Stimulated activated CD4-positive, alpha-beta T cell treated with anti-CD3 and anti-CD28 coated beads, TNF-alpha, amount 100 ng/mL, for 1 hour (primary cell): ENCODE measurements at places on chromosomes 1 and 21.

DNA sequence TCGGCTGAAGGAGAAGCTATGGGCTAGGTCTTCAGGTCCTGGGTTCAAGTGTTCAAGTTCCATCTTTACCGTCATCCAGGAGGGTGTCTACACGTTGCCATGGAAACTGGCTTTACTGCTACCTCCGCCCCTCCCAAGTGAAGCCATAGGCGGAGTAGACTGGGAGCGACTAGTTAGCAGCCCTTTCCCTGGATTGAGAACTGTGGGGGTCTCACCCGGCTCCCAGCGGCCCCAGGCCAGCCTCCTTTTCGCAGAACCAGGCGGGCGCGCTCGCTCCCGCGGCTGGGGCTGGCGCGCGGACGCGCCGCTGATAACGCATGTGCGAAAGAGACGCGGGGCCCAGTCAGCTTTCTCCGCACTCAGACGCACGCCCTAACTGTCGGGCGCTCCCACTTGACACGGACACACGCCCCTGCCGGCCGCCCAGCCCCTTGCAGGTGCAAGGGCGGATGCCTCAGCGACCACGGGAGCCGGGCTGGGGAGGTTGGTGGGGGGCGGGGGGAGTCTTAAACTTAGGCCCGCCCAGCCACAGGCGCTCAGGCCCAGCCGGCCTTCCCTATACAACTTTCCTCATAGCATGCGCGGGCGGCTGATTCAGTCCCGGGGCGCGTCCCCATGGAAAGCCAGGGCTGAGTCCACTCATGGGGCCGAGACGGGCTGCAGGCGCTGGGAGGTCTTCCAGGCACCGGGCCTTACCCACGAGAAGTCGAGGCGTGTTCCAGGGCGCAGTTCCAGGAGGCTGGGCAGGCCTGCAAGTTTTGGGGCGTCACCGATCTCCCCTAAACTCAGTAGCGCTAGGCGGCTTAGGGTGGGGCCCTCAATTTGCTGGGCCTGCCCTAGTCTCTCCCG, 7.4 kb downstream of the EFNA4 start:
- no peak for DNase-seq

DNA sequence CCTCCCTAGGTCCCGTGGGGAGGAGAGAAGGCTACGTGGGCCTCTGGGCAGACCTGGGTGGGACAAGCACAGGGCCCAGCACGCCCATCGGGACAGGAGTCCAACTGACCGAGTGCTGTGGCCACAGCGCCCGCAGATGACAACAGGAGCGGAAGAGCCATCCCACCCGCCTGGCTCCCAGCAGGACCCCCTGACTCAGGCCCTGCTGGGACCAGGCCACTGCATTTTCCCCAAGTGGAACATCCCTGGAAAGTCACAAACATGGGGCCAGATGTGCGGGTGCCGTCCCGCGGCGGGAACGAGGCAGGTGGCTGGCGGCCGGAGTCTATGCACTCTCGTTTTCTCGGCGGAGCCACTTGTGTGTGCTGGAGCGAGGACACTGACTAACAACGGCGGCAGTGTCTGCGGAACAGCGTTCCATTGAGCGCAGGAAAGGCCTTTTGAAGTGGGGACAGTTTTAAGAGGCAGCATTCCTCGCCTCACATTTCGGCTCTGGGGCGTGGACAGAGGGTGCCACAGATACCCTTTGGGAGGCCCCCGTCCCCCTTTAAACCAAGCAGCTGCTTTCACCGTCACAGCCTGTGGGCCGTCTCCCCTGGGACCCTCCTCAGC, 93.7 kb upstream of the ARHGEF16 start:
- DNase-seq: no peak

GRCh38 chr1:154536570-154536969, 21.9 kb downstream of the UBE2Q1 start:
- no peak for DNase-seq

DNA sequence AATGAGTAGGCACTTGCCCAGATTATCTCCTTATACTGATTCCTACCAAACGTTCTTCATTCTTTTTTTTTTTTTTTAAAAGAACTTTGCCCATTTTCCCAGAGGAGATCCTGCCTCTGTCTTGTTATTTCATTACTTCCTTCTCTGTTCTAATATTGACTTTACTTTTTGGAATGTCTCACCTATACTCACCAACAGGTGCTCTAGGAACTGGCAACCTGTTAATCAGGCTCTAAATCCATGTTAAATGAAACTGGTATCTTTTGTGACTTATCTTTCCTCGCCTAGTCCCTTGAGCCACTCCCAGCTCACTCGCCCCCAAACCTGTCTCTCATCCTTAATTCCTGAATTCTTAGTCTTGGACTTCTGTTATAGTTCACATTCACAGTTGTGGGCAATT, 1.2 kb upstream of the CRCT1 start:
- no peak for DNase-seq

- DNase-seq: no peak
Observed at GRCh38 chr1:216462066-216462775, 39.0 kb upstream of the USH2A start.
